ENCODE measurements at places on chromosomes 4 and X. TPM values are rescaled to one million over a fixed set of nuclear protein-coding genes. Genes with fewer than 3 reads are reported as not detected.

DNA sequence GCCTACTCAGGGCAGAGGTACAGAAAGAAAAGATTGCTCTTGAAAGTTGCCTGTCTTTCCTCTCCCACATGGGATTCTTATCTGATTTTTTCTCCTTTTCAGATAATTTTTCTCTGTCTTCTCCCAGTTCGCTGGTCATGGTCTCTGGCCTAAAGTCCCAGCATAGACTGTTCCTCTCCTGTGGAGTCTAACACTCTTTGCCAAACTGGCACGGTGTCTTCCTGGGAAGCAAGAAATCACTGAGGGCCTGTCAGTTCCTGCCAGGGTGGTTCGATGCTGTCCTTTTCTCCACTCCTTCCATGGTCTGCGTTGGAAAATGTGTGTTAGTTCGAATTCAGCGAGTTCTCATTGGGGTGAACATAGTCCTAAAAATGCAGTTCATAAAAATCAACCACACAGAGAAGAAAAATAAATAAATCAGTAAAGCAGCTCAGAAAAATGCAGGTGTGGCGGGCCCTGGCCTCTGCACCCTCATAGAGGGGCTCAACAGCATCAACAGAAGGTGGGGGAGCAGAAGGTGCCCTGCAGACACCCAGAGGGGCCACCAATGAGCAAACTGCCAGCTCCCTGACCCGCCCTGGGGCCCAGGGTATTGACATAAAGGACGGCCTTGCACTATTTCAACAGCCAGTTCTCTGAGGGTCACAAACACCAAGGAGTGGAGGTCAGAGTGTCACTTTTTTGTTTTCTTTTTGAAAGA, 2.1 kb downstream of the RGN start:
- DNase-seq: no peak

The DUSP9 gene
- not detected for total RNA-seq

GRCh38 chrX:124931241-124931640, 388.4 kb upstream of the TEX13C start:
- DNase-seq: no peak

The PGRMC2 gene
- total RNA-seq: 32.2 TPM

DNA sequence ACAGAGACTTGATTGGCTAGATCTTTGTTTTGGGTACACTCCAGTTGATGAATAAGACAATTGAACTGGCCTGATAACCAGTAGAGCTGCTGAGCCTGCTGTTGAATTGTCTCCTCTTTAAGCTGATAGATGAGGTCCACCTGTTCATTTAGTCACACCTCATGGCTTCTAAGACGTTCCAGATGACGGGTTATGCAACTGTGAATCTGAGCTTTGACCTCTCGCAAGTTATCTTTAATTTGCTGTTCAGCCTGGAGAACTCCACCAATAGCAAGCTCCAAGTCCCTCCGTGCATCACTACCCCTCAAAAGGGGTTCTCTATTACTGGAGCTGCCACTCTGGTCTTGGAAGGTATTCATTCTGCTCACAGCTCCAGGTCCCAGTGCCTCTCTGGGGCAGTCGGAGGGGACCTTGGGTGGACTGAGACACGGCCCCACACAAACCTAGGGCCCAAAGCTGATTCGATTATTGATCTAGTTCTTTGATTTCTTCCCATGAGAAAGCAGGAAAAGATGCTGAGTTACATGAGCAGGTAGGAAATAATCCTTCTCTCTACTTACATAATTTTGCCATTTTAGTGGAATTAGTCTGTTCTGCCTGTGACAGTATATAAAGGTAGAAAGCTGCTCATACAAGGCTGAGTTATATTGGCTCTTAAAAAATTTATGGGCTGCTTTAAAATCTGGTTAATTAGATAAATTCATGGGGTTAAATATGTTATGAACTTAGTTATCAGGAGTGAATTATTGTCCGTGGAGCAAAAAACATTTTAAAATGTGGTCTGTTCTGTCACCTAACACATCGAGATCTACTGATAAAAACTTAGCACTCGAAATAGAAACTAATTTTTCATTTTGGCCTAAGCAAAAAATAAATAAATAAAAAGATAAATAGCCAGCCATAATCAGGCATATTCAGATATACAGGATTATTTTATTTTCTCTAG, 6.8 kb downstream of the MMAA start:
- no peak for DNase-seq

The LDB2 gene
- total RNA-seq: 1.4 TPM

DNA sequence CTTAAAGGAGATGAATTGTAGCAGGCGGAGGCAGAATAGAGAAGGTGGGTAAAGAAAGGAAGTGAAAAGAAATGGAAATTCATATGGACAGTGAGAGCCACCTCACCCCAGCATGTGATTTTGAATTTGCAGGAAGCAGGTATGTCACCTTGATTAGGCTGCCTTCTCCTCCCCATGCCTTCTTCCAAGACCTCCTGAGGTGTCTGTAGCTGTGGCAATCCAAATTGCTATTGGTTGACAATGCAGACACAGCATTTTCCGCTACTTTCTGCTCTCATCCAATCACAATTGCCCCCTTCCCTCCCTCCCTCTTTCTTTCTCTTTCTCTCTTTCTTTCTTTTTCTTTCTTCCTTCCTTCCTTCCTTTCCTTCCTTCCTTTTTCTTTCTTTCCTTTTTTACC, 38.5 kb downstream of the RAB33B start:
- DNase-seq: no peak

The SSX5 gene
- total RNA-seq: not detected

DNA sequence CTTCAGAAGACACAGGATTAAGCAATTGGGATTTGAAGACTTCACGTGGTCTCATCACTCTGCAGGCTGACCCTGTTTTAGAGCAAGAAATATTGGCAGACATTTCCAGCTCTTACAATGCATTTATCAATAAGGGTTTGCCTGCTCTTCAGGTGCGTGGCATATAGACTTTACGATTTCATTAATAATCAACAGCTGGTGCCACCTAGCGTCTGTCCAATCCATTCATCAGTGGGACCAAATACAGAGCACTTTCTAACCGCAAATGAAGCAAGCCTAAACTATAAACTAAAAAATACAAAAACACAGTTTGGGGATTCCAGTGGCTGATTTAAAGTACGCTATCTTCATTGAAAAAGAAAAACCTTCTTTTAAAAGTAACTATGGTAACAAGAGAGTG, 125.4 kb upstream of the DMD start:
- DNase-seq: no peak

The POU4F2 gene
- total RNA-seq: not detected

The ZCCHC18 gene
- 4.8 TPM for total RNA-seq

The WAS gene
- total RNA-seq: 98.7 TPM

The MAGEB2 gene
- not detected for total RNA-seq

GRCh38 chrX:66167431-66167830, 3.4 kb downstream of the HEPH start:
- no peak for DNase-seq
